ENCODE measurements at places on chromosomes 6 and 20. TPM values are rescaled to one million over a fixed set of nuclear protein-coding genes. Genes with fewer than 3 reads are reported as not detected.

PRL gene
- total RNA-seq, result not detected

OR2B3 gene
- not detected for total RNA-seq

COL21A1 gene
- total RNA-seq, result 39.3 TPM

POU3F2 gene
- total RNA-seq, result not detected

OR2H2 gene
- total RNA-seq, result not detected

CCM2L gene
- total RNA-seq, result 11.0 TPM

NT5E gene
- total RNA-seq, result 63.2 TPM

C6orf118 gene
- total RNA-seq, result not detected

CEP43 gene
- total RNA-seq, result 13.6 TPM

CLVS2 gene
- not detected for total RNA-seq

SPATS1 gene
- total RNA-seq, result not detected

CYB5R4 gene
- total RNA-seq, result 22.8 TPM

VWA7 gene
- 1.3 TPM for total RNA-seq

C6orf58 gene
- not detected for total RNA-seq

GRCh38 chr6:106097411-106098231, 11.5 kb downstream of the PRDM1 start:
- DNase-seq, result no peak

GRCh38 chr20:11056414-11056813, 382.6 kb upstream of the JAG1 start:
- no peak for DNase-seq

- DNase-seq, result no peak
Observed at GRCh38 chr6:34227761-34228421, 8.8 kb upstream of the HMGA1 start.

DNA sequence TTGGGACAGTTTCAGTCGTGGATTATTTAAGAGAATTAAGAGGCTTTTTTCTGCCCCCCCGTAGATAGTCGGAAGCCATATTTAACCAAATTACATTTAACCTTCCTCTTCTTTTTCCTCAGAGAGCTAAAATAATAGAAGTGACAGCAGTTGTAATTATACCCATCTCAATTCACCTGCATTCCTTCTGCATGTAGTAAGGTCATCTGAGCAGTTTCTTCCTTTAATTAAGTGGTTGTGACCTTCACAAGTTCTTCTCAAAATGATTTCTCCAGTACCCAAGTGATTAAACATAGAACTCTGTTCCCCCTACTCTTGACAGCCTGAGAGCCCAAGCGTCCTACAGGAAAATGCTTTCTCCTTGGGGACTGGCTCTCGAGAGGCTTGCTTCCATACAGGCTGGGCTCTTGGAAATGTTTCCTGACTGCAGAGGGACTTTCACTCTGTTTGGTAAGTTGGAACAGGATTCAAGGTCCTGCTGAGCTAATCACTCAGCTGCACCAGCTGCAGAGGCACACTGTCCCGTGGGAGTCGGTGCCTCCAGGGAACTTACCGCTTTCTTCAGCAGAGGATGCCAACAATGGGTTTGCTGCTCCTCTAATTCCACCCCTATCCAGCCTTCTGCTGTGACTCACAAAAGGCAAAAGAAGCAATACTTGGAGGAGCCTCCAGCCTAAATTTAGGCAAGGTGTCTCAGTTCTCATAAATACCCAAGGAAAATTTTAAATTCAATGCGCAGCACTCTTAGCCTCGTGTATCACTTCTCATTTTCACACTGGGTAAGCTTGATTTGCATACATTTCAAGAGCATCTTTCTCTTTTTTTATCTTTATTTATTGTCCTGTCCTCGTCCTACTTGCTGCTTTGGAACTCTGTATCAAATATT, 414.9 kb downstream of the KIF16B start:
- DNase-seq, result no peak

DNA sequence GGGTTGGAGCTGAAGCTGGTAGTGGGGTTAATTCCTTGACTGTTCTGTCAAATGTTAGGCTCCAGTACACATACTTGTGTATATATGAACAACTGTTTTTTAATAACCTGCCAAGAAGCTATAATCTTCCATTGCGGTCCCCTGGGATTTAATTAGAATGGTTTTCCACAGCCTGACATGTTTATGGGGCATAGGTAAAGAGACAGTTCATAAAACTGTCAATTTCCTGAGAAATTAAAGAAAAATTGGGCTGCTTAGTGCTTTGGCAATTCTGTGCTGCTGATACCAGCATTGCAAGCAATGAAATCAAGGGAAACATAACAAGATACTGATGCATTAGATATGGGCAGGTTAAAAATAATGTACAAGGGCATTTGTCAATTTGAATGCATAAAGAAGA, 314.1 kb upstream of the SLC35B3 start:
- no peak for DNase-seq

GRCh38 chr20:36585410-36586125, 12.2 kb downstream of the TGIF2 start:
- no peak for DNase-seq

DNA sequence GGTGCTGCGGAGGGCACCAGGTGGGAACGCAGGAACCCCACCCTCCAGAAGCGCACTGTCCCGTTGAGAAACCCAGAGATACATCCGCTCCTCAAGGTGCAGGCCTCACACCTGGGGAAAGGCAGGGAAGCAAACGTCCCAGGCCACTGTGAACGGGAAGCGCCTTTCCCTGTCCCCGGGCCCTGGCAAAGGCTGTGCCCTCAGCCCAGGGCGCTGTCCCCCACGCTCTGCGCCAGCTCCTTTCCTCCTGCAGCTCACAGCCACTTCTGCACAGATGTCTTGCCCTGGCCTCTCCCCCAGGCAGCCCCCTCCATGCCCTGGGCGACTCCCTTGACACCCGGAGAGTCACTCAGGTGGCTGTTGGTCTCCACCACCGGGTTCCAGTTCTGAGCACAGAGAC, 203.8 kb downstream of the TAF4 start:
- DNase-seq, result no peak

- DNase-seq, result no peak
Observed at GRCh38 chr6:64896939-64897338, 810.1 kb downstream of the EYS start.

- DNase-seq, result no peak
Observed at GRCh38 chr20:9363673-9364072, 150.7 kb upstream of the LAMP5 start.

GRCh38 chr6:108875161-108875555, 26.9 kb downstream of the ARMC2 start:
- DNase-seq, result no peak

DNA sequence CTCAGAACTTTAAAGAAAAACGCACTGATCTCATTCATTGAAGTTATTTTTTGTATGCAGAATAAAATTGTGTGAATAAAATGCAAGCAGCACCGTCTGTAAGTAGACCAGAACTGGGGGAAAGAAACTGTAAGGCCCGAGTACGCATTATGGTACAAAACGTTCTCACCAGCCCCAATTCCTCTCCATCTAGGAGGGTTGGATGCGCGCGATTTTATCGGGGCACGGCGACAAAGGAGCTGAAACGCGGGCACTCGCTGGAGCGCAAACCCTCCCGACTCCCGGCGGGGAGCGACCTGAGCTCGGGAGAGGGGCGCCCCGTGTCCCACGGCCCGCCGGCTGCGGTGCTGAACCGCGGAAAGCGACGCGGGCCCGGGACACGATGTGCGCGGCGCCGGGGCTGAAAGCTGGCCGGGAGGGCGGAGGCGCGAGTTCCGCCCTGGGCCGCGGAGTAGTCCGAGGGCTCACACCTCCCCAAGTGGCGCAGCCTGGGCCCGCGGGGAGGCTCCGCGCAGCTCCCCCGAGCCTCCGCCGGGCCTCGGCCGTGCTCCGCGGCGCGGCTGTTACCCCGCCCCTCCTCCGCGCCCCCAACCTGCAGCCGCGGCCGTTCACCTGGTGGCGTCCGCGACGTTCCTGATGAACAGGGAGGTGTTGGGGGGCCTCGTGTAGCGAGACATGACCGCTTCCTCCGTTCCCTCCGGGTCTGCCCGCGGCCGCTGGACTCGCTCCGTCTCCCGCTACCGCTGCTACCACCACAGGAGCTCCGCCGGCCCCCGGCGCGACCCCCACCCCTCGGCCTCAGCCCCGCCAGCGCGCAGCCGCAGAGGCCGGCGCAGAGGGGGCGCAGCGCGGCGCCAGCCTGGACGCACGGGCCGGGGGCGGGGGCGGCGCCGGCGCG, at the start of gene SRSF12:
SRSF12 (minus strand) TSS at position 861 of the 898 bp plus-strand sequence; CDS start at position 677, 184 bp downstream.
- DNase-seq, result peak; percentile 57

- no peak for DNase-seq
Observed at GRCh38 chr6:111237852-111238251, 150.5 kb downstream of the SLC16A10 start.

DNA sequence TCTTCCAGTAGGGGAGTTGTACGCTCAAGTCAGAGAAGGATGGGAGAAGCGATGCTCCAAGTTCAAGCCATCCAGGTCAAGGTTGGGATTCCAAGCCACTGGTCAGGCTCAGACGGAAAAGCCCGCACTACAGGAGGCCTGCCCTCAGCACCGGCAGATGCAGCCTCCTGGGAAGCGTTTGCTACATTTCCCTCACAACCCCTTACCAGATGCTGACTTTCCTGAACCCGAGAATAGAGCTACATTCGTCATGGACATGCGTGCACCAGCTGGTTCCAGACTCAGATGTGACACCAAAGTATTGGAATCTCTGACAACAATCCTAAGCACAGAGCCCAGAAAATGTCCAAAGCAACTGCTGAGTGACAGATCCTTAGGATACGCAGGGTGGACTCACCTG, 174.8 kb downstream of the SASH1 start:
- DNase-seq, result no peak

- DNase-seq, result no peak
Observed at GRCh38 chr20:16666272-16666671, 63.6 kb upstream of the SNRPB2 start.

DNA sequence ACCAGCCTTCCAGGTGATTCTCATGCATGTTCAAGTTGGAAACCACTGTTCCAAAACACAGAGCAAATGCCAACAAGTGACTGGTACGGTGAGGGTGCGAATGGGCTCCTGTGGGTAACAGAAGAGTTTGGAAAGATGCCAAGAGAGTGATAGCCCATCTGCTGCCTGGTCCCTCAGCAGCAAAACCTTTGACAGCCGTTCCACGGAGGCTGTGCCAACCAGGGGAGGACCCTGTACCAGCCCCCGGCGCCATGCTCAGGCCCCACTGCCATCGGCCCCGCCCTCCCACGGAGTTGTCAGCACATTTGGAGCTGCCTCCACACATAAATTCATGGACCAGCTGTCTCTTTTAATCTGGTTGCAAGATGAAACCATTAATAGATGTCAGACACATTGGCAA, 4.4 kb upstream of the PTPRT start:
- DNase-seq, result no peak

- no peak for DNase-seq
Observed at GRCh38 chr6:150312395-150312794, 56.4 kb upstream of the IYD start.

DNA sequence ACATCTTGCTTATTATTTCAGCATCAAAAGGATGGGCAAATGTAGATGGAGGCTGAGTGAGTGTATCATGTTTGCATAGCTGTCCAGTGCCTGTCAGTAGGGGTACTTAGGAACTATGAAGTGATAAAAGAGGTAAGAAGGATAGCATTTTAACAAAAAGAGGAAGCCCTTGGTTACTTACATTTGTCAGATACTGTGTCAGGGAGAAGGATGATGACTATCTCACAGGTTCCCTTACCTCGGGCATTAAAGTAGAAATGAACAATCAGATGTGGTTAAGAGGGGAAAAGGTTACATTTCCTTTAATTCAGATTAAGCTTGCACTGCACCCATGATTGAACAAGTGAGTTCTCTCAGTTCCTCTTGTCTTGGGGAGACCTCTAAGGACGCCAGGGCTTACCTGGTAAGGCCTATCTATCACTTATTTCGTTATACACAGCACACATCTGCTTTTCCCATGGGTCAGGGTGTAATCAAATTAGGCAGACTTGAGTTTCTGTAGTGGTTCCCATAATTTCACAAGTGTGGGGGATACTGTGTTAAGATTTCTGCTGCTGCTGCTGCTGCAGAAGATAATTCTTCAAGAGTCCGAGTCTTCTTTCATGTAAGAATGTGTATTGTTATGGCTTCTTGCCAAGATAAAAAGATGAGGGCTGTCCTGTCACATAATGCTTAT, 4.5 kb downstream of the FOXO3 start:
- no peak for DNase-seq

- DNase-seq, result peak; percentile 68
Observed at GRCh38 chr6:27188061-27188884, 59.2 kb upstream of the PRSS16 start.

GRCh38 chr6:45924763-45925342, 90.8 kb downstream of the CLIC5 start:
- no peak for DNase-seq

DNA sequence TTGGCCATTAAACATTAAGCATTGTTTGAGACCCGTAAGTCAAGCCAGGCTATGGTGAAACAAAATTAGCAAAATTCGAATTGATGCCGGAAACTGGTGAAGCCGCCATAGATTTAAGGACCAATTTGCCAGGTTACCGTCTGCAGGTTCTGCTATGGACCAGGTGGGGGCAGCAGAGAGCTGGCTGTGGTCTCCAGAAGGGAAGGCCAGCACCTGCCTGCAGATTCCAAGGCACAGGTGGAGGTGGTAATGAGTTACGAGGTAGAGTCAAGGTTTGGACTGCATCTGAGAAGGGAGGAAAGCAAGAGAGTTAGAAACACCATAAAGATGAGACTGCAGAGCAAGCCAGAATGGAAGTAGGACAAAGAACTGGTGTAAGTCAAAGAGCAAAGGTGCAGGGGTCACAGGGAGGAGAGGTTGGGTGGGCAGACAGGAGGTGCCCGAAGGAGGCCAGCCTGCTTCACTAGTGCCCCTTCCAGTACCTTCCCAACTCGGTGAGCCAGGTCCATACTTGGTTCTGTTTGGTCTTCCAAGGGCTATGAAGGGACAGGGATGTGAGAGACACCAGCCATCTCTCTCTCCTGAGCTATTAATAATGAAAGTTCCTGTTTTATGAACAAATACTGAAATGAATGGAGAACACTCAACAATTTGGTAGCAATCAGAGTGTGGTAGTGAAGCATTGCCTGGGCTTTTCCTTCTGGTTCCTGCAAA, 131.6 kb upstream of the ESR1 start:
- DNase-seq, result no peak

DNA sequence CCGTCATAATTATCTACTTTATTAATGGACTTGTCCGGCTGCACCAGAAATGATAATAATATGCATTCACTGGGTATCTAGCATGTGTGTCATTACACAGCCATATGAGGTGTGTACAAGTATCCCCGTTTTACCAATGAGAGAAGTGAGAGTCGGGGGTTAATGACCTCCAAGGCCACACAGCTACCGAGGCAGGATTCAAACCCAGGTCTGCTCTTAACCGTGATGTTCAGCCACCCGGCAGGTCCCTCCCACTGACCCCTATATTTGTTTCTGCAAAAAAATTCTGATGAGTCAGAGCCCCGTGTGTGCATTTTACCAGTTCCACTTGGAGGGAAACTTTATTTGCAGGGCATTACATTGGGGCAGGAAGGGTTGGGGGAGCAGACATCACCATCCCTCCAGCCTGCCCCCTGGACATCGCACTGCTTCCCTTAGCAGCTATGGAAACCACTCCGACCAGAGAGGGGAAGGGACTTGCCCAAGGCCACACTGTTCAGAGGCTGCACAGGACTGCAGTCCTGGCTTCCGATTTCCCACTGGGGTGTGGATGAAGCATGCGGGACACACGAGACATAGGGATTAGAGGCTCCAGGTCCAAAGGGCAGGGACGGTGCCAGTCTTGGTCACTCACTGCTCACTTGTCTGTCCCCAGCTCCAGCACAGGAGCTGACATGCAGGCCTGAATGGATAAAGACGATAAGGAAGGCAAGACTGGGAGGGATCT, 10.1 kb upstream of the SRC start:
- peak; percentile 38 for DNase-seq

Data from aorta (tissue), 5 donors.